Vagina (tissue), 2 donors: ENCODE measurements at places on chromosomes 2 and 18.

DNA sequence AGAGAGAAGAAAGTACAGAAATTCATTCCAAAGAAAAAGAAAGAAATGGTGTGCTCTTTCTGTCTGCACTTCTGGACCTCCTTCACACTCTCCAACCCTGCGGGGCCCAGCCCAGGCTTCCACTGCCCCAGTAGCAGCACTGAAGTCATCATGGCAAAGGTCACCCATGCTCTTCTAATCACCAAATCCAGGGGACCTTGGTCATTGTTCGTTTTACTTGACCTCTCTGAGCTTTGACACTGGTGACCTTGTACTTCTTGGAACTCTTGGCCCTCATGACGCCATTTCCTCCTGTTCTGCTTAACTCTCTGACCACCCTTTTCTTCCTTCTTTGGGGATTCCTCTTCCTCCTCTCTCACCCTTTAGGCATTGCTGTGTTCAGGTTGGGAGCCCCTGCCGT lies 105.6 kb downstream of the SMAD7 start:
- H3K4me3 ChIP-seq = no peak overlapping the region
- no peak for DNase-seq
- no peak overlapping the region for H3K27ac ChIP-seq
- H3K36me3 ChIP-seq = no peaks in the 10 kb centered on the region

GRCh38 chr18:36719630-36720029 lies 109.2 kb downstream of the TPGS2 start:
- DNase-seq = no peak
- H3K27me3 ChIP-seq = no peaks in the 10 kb centered on the region
- H3K4me1 ChIP-seq = peaks cover 10% of the 10 kb centered on the region
- H3K4me3 ChIP-seq = no peak overlapping the region
- H3K36me3 ChIP-seq = no peaks in the 10 kb centered on the region

DNA sequence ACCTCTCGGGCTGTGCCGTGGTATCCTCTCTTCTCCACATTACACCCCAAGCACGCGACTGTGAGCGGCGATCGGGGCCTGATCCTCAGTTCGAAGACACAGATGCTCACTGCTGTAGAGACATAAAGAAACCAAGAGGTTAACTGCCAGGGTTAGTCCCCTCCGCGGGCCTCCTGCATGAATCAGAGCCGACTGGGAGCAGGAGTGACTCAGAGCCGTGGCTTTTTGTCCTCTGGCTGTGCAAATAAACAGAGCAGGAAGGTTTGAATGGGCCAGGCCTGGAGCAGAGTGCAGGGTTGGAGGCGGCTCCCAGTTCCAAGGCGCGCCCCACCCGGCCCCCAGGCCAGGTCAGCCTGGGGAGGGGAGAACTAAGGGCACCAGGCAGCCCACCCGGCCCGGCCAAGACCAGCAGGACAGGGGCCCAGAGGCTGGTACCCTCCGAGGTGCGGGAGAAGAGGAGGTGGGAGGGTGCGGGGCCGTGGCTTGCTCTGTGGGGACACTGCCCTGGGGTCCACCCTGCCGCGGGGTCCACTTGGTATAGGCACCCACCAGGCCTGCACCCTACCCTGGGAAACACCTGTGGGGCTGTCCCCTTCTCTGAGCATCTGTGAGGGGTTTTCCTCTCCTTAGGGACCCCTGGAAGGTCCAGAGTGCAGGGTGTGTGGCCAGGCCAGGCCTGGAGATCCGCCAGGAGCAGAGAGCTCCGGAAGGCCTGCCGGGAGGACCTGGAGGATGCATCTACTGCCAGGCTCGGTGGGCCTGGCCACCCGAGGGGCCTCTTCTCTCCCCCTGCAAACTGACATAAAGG lies 16.5 kb downstream of the TWIST2 start:
- no peaks in the 10 kb centered on the region for H3K27me3 ChIP-seq
- H3K4me1 ChIP-seq = peaks cover 91% of the 10 kb centered on the region
- H3K27ac ChIP-seq = peak overlapping the region; percentile 94
- DNase-seq = peak; percentile 98

DNA sequence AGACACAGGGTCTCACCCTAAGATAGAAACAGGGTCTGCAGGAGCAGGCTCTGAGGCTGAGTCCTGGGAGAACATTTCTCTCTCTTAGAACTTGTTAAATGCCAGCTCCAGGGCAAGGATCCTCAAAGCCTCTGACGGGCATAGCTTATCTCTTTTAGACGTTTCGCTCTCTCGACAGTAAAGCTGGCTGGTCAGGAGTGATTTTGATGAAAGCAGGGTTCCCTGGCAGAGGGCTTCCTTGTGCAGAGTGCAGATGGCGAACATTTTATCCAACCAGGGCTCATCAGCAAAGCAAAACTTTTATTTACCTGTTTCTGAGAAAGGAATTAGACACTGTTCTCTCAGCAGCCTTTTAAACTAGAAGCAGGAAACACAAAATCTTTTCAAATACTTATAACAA lies 350.8 kb downstream of the ALK start:
- H3K27me3 ChIP-seq = no peaks in the 10 kb centered on the region
- H3K27ac ChIP-seq = no peak overlapping the region

DNA sequence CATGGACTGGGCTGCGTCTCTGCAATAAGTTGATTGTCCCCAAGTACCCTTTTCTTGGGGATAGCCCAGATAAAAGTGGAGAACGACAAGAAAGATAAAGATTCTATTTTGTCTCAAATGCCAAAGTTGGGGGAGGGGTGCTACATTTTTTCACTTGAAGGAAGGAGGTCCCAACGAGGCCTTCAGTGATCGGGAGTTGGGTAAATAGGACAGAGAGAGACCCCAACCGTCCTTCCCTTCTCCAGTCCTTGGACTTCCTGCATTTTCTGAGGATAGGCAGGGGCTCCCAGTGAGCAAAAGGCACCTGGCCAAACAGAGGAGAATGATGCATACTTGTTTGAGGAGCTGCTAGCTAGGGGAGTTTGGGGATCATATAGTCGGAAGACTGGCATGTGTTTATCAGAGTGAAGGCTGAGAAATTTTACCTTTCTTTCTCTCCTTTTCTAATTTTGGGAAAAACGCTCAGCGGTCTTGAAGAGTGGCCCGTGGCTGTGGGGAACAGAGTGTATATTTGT lies 3.5 kb upstream of the EN1 start:
- H3K27me3 ChIP-seq = peaks cover 18% of the 10 kb centered on the region
- no peak overlapping the region for H3K4me3 ChIP-seq
- H3K36me3 ChIP-seq = no peaks in the 10 kb centered on the region
- H3K27ac ChIP-seq = no peak overlapping the region
- peaks cover 33% of the 10 kb centered on the region for H3K4me1 ChIP-seq
- no peak for DNase-seq

DNA sequence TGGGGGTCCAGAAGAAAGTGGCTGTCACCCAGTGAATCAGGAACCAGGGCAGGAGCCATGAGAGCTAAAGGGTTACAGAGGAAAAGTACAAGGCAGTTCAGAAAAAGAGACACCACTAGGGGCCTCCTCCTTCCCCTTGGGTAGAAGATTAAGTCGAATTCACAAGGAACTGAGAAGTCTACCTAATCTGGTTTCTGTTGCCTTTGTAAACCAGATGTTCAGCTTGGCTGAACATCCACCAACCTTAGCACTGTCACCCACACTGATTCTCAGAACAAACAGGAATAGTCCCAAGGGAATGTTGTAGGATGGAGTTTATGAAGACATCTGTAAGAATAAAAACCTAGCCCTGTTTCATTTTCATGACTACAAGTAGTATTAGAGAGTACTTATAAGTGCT lies 90.4 kb upstream of the NOSTRIN start:
- no peaks in the 10 kb centered on the region for H3K4me1 ChIP-seq
- H3K27ac ChIP-seq = no peak overlapping the region
- no peaks in the 10 kb centered on the region for H3K36me3 ChIP-seq
- no peaks in the 10 kb centered on the region for H3K27me3 ChIP-seq
- DNase-seq = no peak

DNA sequence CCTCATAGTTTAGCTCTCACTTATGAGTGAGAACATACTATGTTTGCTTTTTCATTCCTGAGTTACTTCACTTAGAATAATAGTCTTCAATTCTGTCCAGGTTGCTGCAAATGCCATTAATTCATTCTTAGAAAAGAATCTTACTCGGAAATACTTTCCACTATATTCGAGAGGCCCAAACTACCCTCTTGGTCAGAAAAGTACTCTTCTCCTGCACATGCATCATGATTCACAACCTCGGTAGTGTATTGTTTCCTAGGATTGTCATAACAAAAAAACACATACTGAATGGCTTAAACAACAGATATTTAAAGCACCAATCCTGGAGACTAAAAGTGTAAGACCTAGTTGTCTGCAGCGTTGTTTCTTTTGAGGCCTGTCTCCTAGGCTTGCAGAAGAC lies 364.0 kb upstream of the SLC14A2 start:
- no peaks in the 10 kb centered on the region for H3K36me3 ChIP-seq
- no peaks in the 10 kb centered on the region for H3K27me3 ChIP-seq
- DNase-seq = no peak
- H3K27ac ChIP-seq = no peak overlapping the region
- peaks cover 41% of the 10 kb centered on the region for H3K4me1 ChIP-seq
- H3K4me3 ChIP-seq = no peak overlapping the region

DNA sequence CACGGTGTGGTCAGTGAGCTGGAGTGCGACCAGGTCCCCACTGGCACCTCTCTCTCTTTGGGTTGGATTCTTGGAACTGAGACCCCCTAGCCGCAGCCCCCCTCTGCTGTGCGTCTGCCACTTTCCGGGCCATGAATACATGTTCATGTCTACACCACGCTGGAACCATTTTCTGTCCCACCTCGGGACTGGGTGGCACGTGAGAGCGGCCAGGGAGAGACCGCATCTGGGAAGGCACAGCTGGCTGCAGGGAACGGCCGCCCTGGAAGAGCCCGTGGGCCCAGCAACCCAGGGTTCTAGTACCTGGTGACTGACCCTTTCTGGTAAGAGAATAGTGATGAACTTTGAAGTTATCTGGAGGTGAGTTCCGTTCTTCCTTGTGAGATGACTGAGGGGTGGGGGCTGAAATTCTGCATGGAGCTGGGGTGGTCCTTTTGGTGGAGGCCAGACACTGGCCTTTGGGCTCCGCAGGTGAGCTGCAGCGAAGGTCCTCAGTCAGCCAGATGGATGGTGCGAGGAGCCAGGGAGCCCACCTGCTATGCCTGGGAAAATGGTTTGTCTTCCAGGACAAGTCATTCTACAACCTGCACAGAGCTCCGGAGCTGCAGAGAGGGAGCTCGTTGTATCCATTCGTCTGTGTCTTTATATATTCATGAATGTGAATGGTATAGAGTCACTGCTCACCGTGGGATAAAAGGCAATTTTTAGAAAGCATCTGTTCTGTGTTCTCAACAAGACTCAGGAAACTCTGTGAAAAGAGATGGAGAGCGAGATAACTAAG lies 223.5 kb downstream of the NDUFA10 start:
- no peak overlapping the region for H3K27ac ChIP-seq
- no peak overlapping the region for H3K4me3 ChIP-seq
- H3K36me3 ChIP-seq = no peaks in the 10 kb centered on the region
- DNase-seq = peak; percentile 25
- H3K27me3 ChIP-seq = no peaks in the 10 kb centered on the region
- H3K4me1 ChIP-seq = no peaks in the 10 kb centered on the region

DNA sequence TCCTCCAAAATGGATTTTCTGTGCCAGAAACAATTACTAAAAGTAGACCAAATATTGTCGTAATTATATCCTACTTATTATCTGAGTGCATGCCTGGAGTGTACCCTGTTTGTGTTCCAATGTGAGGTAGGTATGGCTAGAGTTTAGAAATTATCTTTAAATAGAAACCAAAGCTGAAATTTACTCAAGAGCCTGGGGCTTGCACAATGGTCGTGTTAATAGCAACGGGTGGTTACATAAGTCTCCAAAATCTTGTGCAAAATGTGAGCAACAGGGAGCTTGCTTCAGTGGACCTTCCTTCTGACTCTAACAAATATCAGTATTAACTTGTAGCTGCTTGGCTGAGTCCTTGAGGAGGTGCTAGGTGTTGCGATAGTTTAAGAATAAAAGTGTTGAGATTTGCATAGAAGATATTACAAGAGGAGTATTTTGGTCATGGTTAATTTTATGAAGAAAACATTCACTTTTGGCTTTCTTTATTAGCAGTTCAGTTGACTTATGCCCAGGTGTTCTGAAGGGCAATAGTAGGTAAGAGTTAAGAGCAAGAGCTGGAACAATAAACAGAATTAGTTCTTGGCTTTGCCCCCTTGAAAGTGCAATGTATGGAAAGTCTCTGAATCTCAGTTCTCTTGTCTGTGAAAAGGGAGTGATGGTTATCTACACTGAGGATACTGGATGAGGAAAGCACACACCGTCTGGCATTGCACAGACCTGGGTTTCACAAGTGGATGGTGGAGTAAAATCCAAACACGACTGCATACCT lies 4.6 kb downstream of the CXCR4 start:
- no peak for DNase-seq
- no peak overlapping the region for H3K27ac ChIP-seq
- H3K4me1 ChIP-seq = peaks cover 19% of the 10 kb centered on the region
- no peaks in the 10 kb centered on the region for H3K27me3 ChIP-seq

DNA sequence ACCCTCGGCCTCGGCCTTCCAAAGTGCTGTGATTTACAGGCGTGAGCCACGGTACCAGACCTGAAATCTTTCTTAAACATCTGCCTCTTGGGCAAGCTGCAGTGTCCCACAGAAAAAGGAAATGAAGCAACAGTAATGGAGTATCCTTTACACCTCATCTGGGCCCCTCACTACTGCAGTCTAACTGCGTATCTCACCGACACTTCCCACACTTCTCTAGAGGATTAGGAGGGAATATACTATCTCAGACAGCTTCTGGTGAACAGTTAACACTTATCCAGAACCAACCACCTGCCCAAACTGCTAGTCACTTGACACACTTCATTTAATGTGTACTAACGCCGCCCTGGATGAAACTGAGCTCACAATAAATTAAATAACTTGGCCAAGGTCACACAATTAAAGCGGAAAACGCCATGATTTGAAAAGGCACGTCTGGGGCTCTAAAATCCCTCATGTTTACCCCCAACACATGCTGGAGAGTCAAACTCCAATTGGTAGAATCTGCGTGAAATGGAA lies 993 bp downstream of the COX7A2L start:
- peaks cover 52% of the 10 kb centered on the region for H3K4me1 ChIP-seq
- no peaks in the 10 kb centered on the region for H3K36me3 ChIP-seq
- no peak for DNase-seq
- peak overlapping the region; percentile 94 for H3K27ac ChIP-seq
- no peaks in the 10 kb centered on the region for H3K27me3 ChIP-seq

DNA sequence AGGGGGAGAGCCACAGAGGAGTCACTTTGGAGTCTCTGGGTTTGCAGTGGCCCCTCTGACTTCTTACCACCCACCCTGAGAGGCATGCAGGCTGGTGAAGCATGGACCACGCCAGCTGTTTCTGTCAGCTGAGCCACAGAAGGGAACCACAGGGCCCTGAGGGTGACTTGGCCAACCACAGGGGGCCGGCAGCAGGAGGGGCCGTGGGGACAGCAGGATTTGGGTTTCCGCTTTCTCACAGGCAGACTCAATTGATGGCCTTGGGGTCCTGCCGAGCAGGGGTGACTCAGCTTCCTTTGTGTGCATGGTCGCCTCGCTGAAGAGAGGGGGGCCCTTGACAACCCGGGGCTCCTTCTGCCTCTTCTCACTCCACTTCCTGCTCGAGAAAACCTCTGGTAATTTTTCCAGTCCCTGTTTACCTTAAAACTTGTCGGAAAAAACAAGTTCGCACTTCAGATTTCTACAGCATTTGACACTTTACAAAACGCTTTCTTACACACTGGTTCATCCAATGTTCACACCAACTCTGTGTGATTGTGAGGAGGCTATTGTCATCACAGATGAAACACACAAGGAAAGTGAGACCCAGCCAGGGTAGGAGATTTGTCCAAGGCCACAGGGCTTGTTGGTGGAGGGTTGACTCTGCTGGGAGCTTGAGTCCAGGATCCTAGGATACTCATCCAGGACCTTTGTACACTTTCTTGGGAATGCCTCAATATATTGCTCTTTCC lies 311.2 kb downstream of the LPIN1 start:
- H3K27ac ChIP-seq = no peak overlapping the region
- no peaks in the 10 kb centered on the region for H3K36me3 ChIP-seq
- no peak overlapping the region for H3K4me3 ChIP-seq
